ENCODE measurements at places on chromosomes 11 and 22.

DNA sequence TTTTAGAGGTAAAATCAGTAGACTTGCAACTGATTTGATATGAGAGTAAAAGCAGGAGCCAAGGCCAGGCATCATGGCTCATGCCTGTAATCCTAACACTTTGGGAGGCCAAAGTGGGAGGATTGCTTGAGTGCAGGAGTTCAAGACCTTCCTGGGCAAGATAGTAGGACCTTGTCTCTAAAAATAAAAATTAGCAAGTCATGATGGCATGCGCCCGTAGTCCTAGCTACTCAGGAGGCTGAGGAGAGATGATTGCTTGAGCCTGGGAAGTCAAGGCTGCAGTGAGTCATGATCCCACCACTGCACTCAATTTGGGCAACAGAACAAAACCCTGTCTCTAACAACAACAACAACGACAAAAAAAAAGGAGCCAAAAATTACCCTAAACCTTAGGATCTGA lies 13.5 kb downstream of the SGSM3 start:
- no peak for DNase-seq

GRCh38 chr11:85180528-85180927 lies 446.6 kb downstream of the DLG2 start:
- no peak for DNase-seq

DNA sequence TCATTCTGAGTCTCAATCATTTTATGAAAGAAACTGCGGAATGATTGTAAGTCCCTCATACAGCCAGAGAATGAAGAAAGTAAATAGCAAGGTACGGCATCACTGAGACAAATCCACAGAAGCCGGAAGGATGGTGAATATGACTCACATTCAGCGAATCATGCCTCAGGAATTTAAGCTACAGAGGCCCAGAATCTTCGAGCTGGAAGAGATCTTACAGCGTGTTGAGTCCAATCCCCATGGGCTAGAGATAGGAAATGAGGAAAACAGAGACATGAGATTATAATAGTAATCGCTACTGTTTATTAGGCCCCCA lies 173.2 kb downstream of the KIF18A start:
- no peak for DNase-seq

GRCh38 chr11:79049741-79050179 lies 391.1 kb downstream of the TENM4 start:
- DNase-seq = no peak

GRCh38 chr11:16876053-16876752 lies 137.8 kb downstream of the C11orf58 start:
- no peak for DNase-seq

DNA sequence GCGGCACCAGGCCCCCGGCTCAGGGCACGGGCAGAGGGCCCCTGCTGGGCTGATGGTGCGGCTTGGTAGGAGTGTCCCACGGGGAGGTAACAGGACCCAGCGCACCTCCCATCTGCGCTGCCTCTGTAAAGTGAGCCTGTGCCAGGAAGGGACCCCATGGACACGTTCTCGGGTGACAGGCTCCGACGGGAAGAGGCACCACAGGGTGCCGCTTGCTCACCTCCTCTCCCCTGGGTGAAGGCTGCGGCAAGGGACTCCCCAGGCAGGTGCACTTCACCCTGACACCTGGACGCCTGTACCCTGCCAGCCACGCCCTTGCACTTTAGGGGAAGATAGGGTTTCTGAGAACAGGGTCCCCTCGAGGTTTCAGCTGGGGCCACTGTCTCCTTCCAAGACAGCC lies 48.1 kb downstream of the SHANK2 start:
- peak; percentile 33 for DNase-seq

- DNase-seq = no peak
Observed at GRCh38 chr11:96798445-96798844, 408.6 kb downstream of the JRKL start.

GRCh38 chr11:30868626-30869081 lies 282.5 kb upstream of the MPPED2 start:
- no peak for DNase-seq

DNA sequence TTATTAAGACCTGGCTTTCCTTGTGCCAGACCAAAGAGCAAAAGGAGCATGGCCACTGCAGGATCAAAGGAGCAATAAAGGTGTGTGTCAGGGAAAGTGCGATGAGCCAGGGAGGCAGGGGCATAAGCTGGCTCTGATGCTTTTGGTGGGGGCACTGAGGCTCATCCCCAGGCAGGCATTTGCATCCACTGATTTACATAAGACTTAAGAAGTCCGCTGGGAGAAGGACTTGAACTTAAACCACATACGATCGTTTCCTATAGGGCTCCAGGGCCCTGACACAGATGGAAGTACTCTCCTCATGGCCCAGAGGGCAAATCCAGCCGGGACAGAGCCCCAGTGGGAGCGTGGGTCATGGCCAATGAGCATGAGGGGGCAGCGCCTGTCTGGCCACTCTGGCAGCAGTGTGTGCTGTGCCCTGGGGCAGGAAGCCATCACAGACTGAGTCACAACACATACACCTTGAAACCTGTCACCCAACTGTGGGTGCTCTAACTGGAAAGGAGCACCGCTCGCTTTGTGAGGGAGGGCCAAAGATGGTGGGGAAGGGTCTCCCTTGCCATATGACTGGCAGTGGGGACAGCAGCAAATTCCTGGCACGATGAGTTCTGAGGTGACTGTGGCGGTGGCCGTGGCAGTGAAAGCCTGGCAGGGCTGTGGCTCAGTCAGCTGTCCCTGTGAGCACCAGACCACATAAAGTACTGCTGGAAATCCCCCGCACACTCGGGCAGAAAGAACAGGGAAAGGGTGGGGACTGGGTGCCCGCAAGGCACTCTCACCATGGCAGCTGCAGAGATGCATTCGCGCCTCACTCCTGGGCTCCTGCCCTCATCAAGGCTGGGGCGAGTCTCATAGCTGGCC lies 79.4 kb upstream of the LMO1 start:
- no peak for DNase-seq

- DNase-seq = no peak
Observed at GRCh38 chr11:34745195-34745594, 124.3 kb downstream of the EHF start.

- no peak for DNase-seq
Observed at GRCh38 chr22:49527611-49528419, 299.9 kb downstream of the BRD1 start.

GRCh38 chr22:33579448-33580093 lies 340.7 kb downstream of the LARGE1 start:
- DNase-seq = no peak

- DNase-seq = no peak
Observed at GRCh38 chr11:102272047-102272824, 45.0 kb upstream of the BIRC3 start.

DNA sequence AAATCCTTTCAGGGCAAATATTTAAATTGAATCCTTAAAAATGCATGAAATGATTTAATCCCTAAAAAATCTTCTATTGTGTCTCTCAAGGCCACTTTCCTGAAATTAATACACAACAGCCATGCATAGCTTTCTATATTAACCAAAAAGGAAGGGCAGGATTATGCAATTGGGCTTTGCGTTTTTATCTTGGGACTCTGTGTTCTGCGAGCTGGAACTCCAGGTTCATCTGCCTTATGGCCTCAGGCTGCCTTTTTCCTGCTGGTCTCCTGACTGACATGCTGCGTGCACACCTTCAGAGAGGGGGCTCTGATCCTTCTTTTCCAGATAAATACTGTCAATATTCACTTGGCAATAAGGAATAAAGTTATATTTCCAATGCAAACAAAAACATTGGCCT lies 141.7 kb upstream of the GRIA4 start:
- no peak for DNase-seq

Measured in NCI-H510A (cell line).